ENCODE measurements at places on chromosomes 4 and X.

DNA sequence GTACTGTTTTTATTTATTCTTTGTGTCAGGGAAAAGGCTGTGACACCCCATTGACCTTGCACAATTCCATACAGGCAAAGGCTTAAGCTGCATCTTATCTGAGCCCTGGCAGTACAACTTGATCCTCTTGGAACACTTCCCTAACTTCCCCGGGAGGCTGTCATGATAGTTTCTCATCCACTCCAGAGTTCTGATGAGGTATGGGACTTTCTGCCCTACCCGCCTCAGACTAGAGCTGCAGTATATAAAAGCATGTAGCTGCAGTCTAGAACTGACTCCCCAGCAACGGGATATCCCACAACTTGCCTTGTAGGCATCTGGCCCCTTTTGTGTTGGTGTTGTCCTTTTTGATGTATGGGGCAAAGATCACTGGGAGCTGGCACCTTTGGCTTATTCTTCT, 72.7 kb downstream of the FNIP2 start:
- no peak for DNase-seq

- DNase-seq, result no peak
These were observed 44.1 kb upstream of the FRMD7 start for GRCh38 chrX:132171881-132172280.

GRCh38 chr4:157222771-157223160, 2.2 kb downstream of the GRIA2 start:
- DNase-seq, result no peak

GRCh38 chr4:182143822-182144625, 99.2 kb upstream of the TENM3 start:
- DNase-seq, result no peak

DNA sequence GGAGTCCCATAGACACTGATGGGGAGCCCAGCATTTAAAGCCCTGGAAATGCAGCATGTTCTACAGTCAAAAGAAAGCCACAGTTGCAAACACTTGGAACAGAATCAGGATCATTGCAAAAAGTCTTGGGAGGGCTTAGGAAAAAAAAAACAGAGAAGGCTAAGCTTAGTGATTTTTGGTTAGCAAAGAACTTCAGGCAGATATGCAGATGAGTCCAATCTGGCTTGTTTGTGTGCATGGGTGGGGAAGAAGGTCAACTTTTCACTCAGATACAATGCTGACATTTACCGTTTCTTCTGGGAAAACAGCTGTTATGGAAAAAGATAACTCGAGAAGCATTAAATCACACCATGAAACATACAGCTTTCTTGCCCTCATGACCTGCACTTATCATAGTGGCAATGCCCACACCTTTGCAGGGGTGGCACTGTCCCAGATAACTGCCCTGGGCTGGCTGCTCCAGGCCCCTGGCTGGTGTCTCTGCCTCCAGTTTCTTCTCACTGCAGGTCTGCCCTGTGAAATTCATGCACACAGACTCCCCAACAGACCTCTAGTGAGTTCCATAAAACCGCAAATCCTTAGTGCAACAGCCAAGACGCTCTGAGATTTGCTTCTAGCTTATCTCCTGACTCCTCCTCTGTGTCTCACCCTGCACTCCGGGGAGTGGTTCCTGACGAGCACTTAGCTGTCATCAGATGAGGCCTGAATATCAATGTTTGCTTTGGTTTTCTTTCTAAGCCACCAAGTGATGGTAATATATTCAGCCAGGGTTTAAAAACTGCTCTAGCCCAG, 99.2 kb downstream of the DRD5 start:
- DNase-seq, result no peak

GRCh38 chrX:131068945-131069719, 11.0 kb downstream of the ARHGAP36 start:
- DNase-seq, result no peak

- no peak for DNase-seq
These were observed 53.1 kb downstream of the MTNR1A start for GRCh38 chr4:186502231-186502630.

DNA sequence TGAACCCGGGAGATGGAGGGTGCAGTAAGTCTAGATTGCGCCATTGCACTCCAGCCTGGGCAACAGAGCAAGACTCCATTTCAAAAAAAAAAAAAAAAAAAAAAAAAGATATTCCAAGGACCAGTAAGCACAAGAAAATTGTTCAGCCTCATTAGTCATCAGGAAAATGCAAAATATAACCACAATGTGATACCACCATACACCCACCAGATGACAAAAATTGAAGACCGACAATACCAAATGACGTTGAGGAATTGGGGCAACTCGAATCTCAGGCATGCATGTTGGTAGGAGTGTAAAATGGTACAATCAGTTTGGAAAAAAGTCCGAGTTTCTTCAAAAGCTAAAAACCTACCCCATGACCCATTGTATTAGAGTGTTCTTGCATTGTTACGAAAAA, 130.2 kb upstream of the FAM9B start:
- no peak for DNase-seq

- no peak for DNase-seq
These were observed 1219.3 kb upstream of the PRKX start for GRCh38 chrX:4932790-4933189.

DNA sequence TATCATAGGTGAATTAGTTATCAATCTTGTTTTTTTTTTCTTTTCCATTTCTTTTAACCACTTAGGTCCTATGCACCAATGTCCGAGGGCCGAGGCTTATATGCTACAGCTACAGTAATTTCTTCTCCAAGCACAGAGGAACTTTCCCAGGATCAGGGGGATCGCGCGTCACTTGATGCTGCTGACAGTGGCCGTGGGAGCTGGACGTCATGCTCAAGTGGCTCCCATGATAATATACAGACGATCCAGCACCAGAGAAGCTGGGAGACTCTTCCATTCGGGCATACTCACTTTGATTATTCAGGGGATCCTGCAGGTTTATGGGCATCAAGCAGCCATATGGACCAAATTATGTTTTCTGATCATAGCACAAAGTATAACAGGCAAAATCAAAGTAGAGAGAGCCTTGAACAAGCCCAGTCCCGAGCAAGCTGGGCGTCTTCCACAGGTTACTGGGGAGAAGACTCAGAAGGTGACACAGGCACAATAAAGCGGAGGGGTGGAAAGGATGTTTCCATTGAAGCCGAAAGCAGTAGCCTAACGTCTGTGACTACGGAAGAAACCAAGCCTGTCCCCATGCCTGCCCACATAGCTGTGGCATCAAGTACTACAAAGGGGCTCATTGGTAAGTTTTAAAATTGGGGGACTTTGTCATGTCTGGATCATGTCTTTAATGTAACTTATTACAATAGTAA, 250.7 kb downstream of the RAPGEF2 start:
- no peak for DNase-seq

DNA sequence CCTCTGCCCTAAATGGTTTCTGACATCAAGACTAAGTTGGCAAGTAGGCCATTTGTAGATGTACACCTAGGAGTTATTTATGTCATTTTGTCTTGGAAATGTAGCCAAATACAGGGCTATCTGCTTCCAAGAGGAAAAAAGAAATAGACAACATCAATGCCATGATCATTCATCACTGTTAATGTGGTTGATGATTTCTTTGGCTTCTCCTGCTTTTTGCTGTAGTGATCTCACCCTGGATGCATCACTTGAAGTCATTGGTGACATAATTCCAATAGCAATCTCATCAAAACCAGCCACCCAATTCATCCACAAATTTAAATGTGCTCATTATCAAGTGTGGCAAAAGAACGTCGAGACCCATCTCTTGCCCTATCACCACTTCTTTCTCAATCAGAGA, 222.6 kb upstream of the PPARGC1A start:
- no peak for DNase-seq

- no peak for DNase-seq
These were observed 44.8 kb downstream of the RELL1 start for GRCh38 chr4:37641352-37641751.

GRCh38 chr4:156137679-156138473, 184.2 kb upstream of the CTSO start:
- DNase-seq, result no peak

- DNase-seq, result no peak
These were observed 177.4 kb upstream of the SCML1 start for GRCh38 chrX:17559728-17560379.

DNA sequence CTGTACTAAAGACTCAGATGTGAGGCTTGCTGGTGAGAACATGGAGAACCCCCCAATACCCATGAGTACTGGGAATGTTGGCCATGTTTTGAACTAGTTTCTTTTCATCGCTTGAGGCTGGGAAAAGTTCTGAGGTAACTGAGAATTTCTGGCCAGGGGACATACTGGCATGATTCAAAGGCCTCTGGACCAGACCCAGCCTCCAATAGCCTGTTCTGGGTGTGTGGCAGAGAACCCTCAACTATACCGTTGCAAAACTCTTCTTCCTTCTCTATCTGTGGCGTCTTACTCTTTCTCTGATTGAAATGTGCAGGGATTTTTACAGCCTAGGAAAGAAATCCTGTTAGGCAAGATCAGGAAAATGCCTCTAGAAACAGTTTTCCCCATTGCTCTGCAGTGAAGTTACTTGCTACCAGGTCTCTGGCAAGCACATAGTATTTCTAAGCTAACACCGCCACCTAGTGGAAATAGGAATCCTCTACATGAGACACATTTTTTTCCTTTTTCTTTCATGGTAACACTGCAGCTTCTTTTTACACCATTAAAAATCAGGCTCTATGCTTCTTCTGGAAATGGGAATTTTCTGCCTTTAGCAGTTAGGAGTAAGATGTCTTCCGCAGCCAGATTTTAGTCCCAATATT, 170.7 kb upstream of the ZCCHC13 start:
- no peak for DNase-seq

GRCh38 chr4:38688676-38689355, 24.8 kb downstream of the KLF3 start:
- no peak for DNase-seq

- no peak for DNase-seq
These were observed 298.4 kb upstream of the ANKRD50 start for GRCh38 chr4:125010796-125011503.

GRCh38 chr4:172596206-172596605, 572.4 kb upstream of the GALNT7 start:
- DNase-seq, result no peak

GRCh38 chr4:78131403-78131802, 74.3 kb downstream of the FRAS1 start:
- DNase-seq, result no peak
